ENCODE measurements at places on chromosomes 5 and 9. TPM values are rescaled to one million over a fixed set of nuclear protein-coding genes. Genes with fewer than 3 reads are reported as not detected.
A peak's percentile ranks its signal among the peaks of the same experiment; 100 is the strongest.

The PCDHA1 gene
- total RNA-seq = not detected

The C9orf50 gene
- total RNA-seq = not detected

The GOLGA1 gene
- total RNA-seq = 8.6 TPM

- no peak overlapping the region for H3K27ac ChIP-seq
- DNase-seq = no peak
- H3K27me3 ChIP-seq = no peaks in the 10 kb centered on the region
- H3K4me1 ChIP-seq = no peaks in the 10 kb centered on the region
Measured at GRCh38 chr9:96126321-96126881, 175.6 kb downstream of the HSD17B3 start.

DNA sequence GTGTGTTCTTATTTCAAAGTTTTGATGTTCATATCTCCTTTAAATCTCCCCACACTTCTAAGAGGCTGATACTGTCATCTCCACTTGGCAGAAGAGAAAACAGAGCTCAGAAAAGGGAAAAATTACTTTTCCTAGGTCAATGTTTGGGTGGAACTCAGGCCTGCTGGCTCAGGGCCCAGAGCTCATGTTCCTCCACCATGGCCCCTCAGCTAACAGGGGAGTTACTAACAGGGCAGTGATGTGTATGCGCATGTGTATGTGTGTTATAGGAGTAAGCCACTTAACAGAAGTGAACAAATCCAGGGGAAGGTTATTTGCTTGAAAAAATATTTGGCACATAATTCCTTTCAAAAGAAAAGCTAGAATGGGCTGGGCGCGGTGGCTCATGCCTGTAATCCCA is 2.5 kb downstream of the C1QTNF2 start:
- H3K4me3 ChIP-seq = no peak overlapping the region
- H3K36me3 ChIP-seq = no peaks in the 10 kb centered on the region
- H3K27me3 ChIP-seq = peaks cover 22% of the 10 kb centered on the region
- no peak overlapping the region for H3K27ac ChIP-seq
- DNase-seq = no peak

DNA sequence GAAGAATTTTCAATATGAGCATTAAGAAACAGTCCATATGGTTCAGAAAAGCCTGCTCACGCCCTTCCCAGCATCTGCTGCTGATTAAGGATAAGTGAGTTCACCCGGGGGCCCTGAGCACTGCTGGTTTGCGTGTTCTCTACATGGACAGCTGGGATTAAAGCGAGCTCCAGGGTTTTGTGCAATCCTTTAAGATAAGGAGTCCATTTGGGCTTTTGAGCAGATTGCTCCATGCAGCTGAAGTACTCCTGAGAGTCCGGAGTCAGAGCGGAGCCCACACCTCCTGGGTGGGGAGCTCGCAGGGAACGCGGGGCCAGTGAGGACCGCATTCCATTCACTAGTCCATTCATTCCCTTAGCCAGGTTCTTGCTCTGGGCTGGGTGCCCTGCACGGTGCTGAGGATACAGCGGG is 149.3 kb upstream of the COL5A1 start:
- no peaks in the 10 kb centered on the region for H3K36me3 ChIP-seq
- H3K4me1 ChIP-seq = peaks cover 7% of the 10 kb centered on the region
- H3K27ac ChIP-seq = no peak overlapping the region
- H3K4me3 ChIP-seq = no peak overlapping the region
- no peak for DNase-seq

GRCh38 chr5:165630261-165630778 is 2124.9 kb downstream of the MAT2B start:
- H3K4me1 ChIP-seq = no peaks in the 10 kb centered on the region
- DNase-seq = peak; percentile 59

- peaks cover 13% of the 10 kb centered on the region for H3K4me1 ChIP-seq
- no peaks in the 10 kb centered on the region for H3K36me3 ChIP-seq
- H3K27ac ChIP-seq = peak overlapping the region; percentile 60
- DNase-seq = peak; percentile 79
Measured at GRCh38 chr9:83511051-83511450, 27.1 kb downstream of the FRMD3 start.

All from PC-3 (cell line).